ENCODE measurements at places on chromosomes 5 and 9.
A peak's percentile ranks its signal among the peaks of the same experiment; 100 is the strongest.

- no peak for DNase-seq
Observed at GRCh38 chr5:91556-92263, at the start of gene PLEKHG4B. Gene PLEKHG4B, plus strand, starts transcription at chr5:92168. Its CDS starts 64 bp downstream, at chr5:92232.

DNA sequence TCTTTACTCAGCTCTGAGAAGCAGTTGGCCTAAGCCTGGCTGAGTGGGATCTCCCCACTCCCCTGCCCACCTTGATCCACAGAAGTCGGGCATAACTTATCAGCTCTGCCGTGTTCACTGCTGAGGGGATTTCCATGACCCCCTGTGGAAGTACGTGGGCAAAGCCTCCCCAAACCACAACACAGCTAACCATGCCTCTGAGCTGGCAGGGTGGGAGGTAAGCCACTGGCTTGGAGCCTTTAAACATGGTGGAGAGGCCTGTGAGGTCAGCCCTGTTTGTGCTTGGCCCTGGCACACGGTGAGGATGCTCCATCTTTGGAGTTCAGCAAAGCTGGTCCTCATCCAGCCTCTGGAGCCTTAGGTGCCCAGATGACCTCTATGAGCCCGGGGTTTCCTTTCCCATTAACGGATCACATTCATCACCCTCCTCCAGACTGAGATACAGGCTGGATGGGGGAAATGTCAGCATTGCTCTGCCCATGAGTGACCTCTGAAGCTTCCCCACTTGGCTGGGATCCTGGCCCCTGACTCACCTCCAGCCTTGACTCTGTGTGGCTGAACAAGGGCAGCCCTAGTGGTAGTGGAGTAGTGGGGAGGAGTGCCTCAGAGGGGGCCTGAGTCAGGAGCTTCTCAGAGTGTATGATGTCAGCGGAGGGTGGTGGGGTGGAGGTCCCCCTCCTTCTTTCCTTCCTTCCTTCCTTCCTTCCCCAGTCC is 6.2 kb downstream of the PDLIM4 start:
- DNase-seq, result no peak

GRCh38 chr5:23164971-23165370 is 311.8 kb upstream of the CDH12 start:
- no peak for DNase-seq

- DNase-seq, result peak; percentile 93
Observed at GRCh38 chr5:177454397-177455035, 7.9 kb downstream of the PRR7 start.

GRCh38 chr5:102283102-102283797 is 12.8 kb downstream of the SLCO4C1 start:
- DNase-seq, result no peak

- peak; percentile 13 for DNase-seq
Observed at GRCh38 chr5:134738963-134739661, 764 bp downstream of the CAMLG start.

GRCh38 chr9:128097543-128098296 is 29.7 kb downstream of the SLC25A25 start:
- no peak for DNase-seq

GRCh38 chr5:64746446-64746845 is 22.0 kb downstream of the SREK1IP1 start:
- no peak for DNase-seq

- DNase-seq, result no peak
Observed at GRCh38 chr9:76598981-76599380, 140.0 kb downstream of the GCNT1 start.

GRCh38 chr5:159189310-159189709 is 20.0 kb downstream of the RNF145 start:
- no peak for DNase-seq

Data from CD4-positive, alpha-beta T cell treated with Interleukin-6 for 4 hours (primary cell).